T-cell (primary cell): ENCODE measurements at places on chromosomes 1 and 21. TPM values are rescaled to one million over a fixed set of nuclear protein-coding genes. Genes with fewer than 3 reads are reported as not detected.
A peak's percentile ranks its signal among the peaks of the same experiment; 100 is the strongest.

GRCh38 chr1:149885339-149886120 is 13.8 kb upstream of the BOLA1 start:
- peak; percentile 61 for DNase-seq

DNA sequence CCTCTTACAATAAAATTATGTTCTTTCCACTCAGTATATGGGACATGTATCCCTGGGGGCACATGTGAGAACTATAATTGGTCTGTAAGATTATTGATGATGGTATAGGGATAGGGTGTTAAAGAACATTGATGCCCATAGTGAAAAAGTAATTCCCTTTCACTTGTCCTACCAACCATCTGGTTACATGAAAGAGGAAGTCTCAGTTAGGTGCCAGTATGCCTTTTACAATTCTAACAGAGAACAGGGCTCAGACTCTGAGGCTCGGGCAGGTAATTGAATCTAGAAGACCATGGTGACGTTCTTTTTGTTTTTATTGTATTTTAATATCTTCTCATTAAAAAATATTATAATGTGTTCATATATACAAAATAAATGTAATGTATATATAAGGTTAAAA is 113.6 kb downstream of the FGGY start:
- no peak for DNase-seq

DNA sequence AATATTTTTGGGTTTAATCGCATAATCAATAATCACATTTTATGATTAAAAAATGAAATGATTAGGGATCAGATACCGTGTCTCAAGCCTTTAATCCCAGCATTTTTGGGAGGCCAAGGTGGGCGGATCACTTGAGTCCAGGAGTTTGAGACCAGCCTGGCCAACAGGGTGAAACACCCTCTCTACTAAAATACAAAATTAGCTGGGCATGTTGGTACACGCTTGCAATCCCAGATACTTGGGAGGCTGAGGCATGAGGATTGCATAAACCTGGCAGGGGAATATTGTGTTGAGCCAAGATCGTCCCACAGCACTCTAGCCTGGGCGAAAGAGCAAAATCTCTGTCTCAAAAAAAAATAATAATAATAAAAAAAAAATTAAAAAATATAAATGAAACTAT is 1581.4 kb downstream of the KCNT2 start:
- no peak for DNase-seq

DNA sequence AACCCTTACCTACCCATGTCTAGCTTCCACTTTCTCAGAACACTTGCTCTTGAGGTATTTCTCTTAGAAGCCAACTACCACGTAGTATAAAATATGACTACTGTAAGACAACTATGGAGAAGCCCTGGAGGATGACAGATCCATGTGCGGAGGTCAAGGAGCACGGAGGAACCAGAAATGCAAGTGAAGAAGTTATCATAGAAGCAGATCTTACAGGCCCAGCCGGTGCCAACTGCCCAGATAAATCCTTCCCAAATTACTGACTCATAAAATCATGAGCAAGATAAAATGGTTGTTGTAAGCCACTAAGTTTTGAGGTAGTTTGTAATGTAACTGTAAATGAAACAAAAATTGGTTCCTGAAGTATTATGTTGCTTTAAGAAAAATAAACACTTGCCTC is 12.6 kb downstream of the GTF2B start:
- DNase-seq: no peak

DNA sequence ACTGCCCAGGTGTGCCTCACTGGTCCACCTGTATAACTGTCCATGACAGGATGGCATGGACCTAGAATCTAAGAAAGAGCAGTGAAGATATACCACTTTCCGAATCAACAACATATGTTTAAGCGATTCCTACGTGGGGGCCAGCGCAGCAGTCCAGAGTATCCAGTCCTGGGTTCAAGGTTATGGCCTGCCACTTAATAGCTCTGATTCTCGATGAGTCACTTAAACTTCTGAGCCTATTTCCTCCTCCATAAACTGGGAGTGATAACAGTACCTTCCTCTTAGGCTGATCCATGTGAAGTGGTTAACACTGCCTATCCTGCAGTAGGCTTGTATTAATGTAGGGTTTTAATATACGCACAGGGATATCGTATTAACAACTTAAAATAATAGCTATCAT is 2.8 kb downstream of the STPG1 start:
- DNase-seq: no peak

DNA sequence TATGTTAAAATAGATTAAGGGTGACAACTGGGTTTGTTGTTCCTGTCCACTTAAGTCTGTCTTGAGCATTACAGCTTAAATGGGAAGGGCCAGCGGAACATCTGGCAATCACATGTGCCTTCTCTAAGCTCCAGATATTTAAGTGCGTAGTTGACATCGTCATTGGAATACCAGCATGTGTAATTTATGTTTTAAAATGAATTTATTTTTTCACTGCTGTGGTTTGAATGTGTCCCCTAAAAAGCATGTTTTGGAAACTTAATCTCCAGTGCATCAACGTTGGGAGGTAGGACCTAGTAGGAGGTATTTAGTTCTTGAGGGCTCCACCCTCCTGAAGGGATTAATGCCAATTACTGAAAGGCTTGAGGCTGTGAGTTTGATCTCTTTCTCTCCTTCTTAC is 13.4 kb downstream of the ZCCHC17 start:
- no peak for DNase-seq

DNA sequence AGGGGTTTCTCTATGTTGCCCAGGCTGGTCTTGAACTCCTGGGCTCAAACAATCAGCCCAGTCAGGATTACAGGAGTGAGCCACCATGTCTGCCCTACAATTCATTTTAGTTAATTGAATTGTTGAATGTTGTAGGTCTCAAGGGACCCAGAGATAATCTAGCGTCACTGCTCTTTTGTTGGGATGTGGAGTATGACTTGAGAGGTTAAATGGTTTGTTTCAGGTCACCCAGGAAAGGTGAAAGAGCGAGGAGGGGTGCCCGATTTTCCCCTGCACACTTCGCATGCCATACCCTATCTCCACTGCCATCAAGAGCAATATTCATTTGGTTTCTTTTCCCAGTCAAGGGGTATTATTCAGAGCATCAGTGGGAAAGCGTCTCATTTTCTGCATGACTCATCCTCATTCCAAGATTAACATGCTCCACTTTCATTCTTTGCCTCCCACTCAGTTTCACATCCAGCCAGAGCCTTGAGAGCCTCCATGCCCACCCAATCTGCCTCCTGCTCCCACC is 13.1 kb upstream of the SLC30A1 start:
- no peak for DNase-seq

DNA sequence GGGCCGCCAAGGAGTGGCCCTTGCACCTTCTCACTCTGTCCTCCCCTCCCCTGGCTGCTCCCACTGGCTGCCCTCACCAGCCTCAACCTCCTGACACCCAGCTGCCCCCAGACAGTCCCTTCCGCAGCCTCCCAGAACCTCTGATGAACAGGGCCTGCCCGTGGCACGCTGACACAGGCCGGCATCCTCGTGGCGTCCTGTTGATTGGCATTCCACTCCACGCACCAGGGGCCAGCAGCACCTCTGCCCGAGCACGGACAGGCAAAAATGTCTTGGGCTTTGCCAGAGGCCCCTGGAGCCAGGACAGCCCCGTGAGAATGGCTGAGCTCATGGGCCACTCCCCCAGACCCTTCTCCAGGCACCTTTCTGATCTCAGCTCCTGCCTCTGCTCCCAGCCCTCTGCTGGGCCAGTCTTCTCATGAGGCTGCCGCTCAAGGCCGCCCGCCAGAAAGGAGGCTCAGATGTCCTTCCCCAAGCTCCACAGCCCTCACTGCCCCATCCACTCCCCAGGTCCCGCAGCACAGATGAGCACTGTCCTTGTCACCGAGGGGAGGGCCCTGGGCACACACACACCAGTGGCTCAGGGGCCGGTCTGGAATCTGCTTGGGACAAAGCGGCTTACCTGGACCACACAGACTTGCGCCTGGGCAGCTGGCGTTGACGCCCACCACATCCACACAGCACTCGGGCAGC is 15.8 kb upstream of the RNF223 start:
- DNase-seq: no peak

- DNase-seq: no peak
These were observed 79.0 kb upstream of the B3GALT5 start for GRCh38 chr21:39533545-39534380.

- DNase-seq: no peak
These were observed 6.4 kb upstream of the WNT3A start for GRCh38 chr1:228000416-228000815.

- no peak for DNase-seq
These were observed 9.0 kb upstream of the CDC20 start for GRCh38 chr1:43349594-43350306.

GRCh38 chr1:207344221-207344620 is 22.7 kb downstream of the CD55 start:
- no peak for DNase-seq

DNA sequence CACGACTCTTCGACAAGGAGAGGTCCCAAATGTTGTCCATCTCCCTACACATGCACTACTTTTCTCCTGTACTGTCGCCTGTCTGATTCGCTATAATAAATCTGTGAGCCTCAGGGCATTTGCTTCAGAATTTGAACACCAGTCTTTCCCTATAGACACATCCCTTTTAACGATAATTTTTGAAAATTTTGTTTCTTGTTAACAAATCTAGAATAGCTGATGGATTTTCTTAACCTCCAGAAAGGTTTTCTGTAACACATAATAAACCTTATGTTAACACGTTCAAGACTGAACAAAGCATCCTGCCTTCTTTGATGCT is 704 bp downstream of the CAPZA1 start:
- no peak for DNase-seq

DNA sequence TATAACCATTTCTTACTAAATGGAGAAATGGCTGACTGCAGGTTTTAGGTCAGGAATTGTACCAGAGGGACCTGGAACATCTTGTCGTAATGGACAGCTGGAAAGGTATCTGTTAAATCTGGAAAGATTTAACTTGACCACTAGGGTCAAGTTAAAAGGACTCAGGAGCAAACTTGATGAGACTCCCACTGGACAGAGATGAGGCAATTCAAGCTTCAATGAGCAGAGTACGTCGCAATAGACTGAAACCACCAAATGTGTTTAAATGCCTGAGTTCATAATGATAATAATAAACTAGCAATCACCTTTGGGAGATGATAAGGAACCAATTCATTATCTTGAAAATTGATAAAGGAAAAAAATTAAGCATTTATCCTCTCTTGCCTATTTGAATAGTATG is 8.7 kb downstream of the IFNLR1 start:
- DNase-seq: no peak

DNA sequence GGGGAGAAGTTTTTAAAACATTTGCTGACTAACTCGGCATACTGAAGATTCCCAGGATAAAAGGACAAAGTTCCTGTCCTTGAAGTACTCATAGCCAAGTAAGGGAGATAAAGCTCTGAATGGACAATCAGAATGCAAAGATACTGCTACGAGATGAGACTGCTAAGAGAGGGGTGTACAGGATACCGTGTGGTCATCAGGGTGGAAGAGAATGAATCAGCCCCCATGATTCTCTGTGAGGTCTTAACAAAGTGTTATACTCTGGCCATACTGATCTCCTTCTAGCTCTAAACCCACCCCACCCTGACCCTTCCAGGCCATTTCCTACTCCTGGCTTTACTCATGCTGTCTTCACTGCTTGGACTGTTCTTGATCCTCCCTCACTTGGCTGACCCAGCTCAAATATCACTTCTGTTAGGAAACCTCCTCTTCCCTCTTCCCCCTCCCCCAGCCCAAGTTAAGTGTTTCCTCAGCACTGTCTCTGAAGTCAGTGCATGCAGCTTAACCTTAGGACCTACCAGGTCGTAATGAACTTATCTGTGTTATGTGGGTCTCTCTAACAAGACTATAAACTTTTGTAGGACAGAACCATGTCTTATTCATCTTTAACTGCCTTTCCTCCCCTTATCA is 15.8 kb upstream of the MAGOH start:
- no peak for DNase-seq

- peak; percentile 77 for DNase-seq
These were observed 1.7 kb downstream of the BEST4 start for GRCh38 chr1:44786138-44786840.

DNA sequence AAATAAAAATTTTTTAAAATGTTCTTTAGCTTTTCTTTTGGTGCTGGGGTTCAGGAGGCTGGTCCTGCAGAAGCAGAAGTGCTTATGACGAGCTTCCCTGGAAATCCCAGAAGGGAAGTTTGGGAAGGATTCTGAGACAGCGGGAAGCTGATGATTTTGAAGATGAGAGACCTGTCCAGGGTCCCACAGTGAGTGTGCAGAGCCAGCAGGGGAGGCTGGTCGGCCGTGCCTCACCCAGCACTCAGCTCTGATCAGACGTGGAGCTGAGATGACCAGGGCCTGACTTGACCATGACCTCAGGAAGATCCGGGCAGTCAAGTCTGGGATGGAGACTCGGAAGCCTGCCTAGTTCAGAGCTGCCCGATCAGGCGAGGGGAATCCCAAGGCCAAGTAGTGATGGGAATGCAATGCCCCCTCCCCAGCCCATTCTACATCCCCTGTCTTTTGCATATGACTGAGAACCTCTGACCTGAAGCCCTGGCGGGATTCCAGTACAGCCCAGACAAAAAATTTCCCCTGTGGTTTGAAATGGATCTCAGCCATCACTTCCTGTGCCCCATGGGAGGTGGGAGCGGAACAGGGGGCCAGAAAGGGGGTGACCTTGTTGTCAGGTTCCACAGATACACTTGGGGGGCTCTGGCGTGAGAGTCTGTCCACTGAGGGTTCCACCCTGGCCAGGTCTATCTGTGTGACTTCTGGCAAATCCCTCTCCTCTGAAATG is 96.8 kb upstream of the RUNX3 start:
- peak; percentile 27 for DNase-seq

GRCh38 chr1:167808690-167809089 is 86.9 kb downstream of the MPZL1 start:
- no peak for DNase-seq

CELA2A gene
- not detected for total RNA-seq

SMIM1 gene
- 6.2 TPM for total RNA-seq

SUSD4 gene
- 5.4 TPM for total RNA-seq

PKP1 gene
- 0.03 TPM for total RNA-seq

RPL5 gene
- 1,558 TPM for total RNA-seq

FAM43B gene
- total RNA-seq: not detected

HSD3B2 gene
- total RNA-seq: 0.59 TPM

OR2G3 gene
- not detected for total RNA-seq

TMCO4 gene
- total RNA-seq: 17.2 TPM

CRP gene
- total RNA-seq: 0.73 TPM

IGFN1 gene
- total RNA-seq: not detected

IL20 gene
- not detected for total RNA-seq

LCE1A gene
- not detected for total RNA-seq
